ENCODE measurements at places on chromosomes 12 and 14.

GRCh38 chr12:117664169-117664568 is 302.7 kb upstream of the NOS1 start:
- DNase-seq, result no peak

GRCh38 chr14:99424306-99424877 is 56.3 kb downstream of the SETD3 start:
- DNase-seq, result no peak

- DNase-seq, result peak; percentile 33
Observed at GRCh38 chr14:54839701-54840119, 62.9 kb downstream of the GCH1 start.

DNA sequence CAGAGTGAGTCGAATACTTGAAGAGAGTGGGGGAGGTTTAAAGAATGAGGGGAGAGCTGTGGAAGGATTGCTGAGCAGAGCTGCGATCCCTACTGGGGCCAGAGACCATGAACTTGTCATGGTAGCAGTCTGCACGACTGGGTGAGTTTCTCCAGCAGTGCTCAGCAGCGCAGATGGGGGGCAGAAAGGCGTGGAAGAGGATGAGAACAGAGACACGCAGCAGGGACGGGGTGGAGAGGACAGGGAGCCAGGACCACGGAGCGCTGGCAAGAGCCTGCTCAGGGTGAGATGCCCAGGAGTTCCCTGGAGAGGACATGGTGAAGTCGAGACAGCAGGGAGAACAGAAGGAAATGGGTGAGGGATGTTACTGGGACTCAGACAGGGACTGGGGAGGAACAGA is 2.1 kb upstream of the AQP6 start:
- no peak for DNase-seq

DNA sequence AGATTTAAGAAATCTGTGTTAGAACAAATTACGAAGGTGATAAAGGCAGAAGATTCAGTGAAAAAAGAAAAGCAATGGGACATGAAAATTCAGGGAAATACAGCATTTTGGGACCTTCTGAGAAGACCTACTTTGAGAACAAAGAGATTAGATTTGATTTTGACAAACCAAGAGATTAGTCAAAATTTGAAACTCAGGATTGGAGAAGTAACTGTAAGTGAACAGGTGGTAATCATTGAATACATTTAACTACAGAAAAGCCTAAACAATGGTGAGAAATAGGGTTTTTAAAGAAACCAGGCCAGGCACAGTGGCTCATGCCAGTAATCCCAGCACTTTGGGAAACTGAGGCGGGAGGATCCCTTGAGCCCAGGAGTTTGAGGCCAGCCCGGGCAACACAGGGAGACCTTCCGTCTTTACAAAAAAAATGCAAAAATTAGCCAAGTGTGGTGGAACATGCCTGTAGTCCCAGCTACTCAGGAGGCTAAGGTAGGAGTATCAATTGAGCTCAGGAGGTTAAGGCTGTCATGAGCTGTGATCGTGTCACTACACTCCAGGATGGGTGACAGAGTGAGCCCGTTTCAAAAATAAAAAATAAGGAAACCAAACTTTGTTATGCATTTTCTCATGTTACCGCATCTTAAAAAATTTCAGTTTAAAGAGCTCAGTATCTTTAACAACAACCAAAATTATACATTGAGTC is 8.9 kb upstream of the SAV1 start:
- DNase-seq, result no peak

DNA sequence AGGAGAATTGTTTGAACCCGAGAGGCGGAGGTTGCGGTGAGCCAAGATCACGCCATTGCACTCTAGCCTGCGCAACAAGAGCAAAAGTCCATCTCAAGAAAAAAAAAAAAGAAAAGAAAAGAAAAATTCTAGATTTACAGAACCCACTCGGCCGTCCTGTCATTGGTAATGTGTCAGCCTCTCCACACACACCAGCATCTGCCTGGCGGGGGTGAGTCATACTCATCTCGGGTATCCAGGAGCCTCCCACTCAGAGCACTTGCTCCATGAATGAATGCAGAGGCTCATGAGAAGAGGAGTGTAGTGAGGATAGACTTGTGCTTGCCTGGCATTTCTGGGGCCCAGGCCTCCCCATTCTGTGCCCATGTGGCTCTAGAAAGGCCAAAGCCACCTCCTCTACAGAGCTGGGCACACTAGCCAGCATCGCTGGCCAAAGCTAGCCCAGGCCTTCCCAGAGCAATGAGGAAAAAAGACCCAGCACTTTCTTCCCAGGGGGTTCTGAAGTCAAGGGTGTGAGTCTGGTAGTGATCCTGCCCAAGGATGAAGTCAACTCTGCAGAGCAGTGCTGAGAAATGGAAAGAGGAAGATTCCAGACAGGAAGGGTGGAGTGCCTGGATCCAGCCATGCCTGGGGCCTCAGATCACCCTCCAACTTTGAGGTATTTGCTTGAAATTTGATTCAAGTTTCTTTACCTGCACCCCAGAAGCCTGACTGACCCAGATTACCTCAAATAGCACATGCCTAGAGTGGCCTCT is 31.2 kb upstream of the KLC1 start:
- peak; percentile 85 for DNase-seq

All from bronchial epithelial cell (primary cell).